ENCODE measurements at places on chromosomes 7 and 10.
A peak's percentile ranks its signal among the peaks of the same experiment; 100 is the strongest.

GRCh38 chr10:46283580-46284285 lies 3.1 kb upstream of the ANTXRL start:
- no peak for DNase-seq

DNA sequence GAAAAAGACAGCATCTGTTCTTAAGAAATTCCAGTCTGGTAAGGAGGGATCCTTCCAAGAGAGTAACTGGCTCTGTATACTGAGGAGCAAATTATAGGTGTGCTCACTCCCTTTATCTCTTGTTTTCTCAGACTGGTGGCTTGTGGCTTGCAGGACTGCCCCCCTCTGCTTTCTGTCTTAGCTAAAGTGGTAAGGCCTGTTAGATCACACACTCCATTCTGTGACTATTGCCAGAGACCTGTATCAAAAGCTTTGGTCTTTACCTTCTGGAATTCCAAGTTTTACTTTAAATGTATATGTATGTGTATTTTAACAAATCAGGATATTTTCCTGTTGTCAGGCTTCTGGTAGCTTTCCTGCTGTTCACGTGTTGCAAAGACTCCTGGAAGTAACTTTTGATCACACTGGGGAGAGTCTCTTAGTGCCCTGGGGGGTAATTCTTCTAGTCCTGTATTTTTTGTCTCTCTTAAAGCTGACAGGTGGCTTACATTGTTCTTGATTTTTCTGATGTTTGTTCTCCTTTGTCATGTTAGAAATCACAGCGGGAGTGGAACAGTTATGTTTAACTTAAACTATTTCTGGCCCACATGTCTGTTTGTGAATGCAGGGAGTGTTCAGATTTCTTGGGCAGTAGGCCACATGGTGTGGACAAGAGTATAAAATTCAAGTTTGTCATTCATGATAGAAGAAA lies 99.0 kb downstream of the PLPP4 start:
- no peak for DNase-seq

GRCh38 chr10:62866941-62867340 lies 50.8 kb upstream of the EGR2 start:
- no peak for DNase-seq

- DNase-seq = no peak
These were observed 92.5 kb downstream of the SORCS1 start for GRCh38 chr10:107072028-107072427.

DNA sequence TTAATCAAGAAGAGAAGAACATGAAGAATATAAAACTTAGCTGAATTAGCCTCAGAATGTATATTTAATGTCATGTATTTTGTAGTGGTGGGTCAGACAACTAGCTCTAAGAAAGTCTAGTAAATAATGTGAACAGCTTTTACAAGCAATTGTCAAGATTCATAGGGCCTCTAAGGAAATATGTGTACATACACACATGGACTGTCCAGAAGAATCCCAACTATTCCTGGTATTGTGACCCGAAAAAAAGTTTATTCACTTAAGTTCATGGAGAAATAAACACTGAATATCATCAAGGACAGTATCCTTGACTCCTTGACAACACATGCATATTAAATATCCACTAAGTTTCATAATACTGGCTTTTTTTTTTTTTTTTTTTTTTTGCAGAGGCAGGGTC lies 11.4 kb upstream of the TWIST1 start:
- DNase-seq = no peak

DNA sequence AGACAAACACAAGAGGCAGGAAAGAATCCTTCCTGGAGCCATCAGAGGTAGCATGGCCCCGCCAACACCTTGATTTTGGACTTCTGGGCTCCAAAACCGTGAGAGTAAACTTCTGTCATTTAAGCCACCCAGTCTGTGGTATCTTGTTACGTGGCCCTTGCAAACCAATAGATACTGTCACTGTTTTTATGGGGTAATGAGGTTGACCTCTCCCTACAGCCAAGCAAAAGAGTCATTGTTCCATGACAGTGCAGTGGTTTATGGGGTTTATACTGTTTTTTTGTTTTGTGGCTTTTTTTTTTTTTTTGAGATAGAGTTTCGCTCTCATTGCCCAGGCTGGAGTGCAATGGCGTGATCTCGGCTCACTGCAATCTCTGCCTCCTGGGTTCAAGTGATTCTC lies 32.8 kb downstream of the KIAA1549 start:
- no peak for DNase-seq

GRCh38 chr10:113485736-113486135 lies 67.1 kb upstream of the HABP2 start:
- no peak for DNase-seq

DNA sequence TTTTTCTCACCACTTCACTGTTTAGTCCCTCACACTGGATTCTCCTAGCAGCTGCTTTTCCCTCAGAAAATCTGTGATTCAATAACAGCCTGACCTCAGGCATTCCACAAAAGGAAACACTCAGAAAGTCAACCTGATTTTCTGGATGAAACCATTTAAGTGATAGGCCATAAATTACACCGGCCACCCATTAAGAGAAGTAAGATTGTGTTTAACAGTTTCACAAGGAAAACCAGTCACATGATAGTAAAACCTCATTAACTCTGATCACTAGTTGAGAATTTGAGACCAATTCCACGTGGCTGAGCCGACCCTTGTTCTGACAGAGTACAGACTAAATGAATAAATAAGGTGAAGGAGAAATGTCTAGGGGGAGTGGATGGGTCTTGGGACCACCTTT lies 7.7 kb downstream of the GRM8 start:
- DNase-seq = no peak

DNA sequence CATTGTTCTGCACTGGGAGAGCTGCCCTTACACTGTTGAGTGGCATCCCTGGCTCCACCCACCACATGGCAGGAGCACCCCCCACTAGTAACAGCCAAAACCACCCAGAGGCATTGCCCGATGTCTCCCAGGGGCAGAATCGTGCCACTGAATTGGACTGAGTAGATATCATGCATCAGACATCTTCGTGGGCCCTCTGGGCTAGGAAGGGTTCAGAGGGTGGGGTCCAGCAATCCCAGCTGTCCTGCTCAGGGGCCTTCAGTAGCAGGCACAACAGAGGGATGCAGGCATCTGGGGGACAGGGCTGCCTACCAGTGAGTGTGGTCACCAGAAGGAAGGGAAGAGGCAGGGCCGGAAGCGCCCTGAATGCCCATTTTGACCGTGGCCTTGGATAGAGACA lies 119.7 kb upstream of the PPP2R2D start:
- no peak for DNase-seq

DNA sequence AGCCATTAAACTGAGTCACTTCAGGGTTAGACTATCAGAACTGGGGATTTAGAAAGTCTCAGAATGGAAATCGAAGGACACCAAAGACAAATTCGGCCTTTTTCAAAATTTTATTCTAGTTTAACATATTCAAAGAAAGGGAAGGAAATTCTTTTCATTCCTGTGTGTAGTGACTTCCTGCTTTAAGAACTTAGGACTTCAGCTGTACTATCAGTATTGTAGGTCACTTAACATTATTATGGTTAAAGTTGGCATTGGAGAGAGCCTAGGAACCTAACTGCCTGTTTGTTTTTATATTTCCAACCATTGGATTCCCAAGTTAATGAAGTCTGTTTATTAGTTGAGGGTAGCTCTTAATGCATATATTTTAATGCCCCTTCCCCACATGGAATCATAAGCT lies 63.7 kb downstream of the PTEN start:
- no peak for DNase-seq

GRCh38 chr10:79027147-79028055 lies 41.4 kb upstream of the ZMIZ1 start:
- DNase-seq = peak; percentile 32

- no peak for DNase-seq
These were observed 53.8 kb upstream of the EGR2 start for GRCh38 chr10:62869958-62870357.

- no peak for DNase-seq
These were observed 44.0 kb downstream of the PARD3 start for GRCh38 chr10:34771106-34771505.

GRCh38 chr10:79938728-79939406 lies 10.0 kb downstream of the SFTPD start:
- DNase-seq = no peak

DNA sequence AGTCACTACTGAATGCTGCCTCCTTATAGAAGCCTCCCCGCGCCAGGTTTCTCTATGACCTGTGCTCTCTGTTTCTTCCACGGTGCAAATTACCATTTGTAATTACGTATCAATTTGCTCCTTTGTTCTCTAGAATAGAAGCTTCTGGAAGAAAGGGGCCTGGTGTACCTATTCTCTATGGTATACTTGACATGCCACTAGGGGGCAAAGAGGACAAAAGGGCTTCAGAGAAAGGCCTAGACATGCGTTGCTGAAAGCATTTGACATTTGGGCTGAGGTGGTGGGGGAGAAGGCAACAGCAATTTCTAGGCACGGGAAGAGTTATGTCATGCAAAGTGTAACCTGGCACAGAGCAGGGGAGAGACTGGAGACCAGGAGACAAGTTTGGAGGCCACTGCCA lies 148.7 kb downstream of the WDR11 start:
- no peak for DNase-seq

- peak; percentile 16 for DNase-seq
These were observed 78.6 kb upstream of the C10orf90 start for GRCh38 chr10:126749015-126749655.

- DNase-seq = no peak
These were observed 123.0 kb upstream of the SVIL start for GRCh38 chr10:29757551-29758297.

DNA sequence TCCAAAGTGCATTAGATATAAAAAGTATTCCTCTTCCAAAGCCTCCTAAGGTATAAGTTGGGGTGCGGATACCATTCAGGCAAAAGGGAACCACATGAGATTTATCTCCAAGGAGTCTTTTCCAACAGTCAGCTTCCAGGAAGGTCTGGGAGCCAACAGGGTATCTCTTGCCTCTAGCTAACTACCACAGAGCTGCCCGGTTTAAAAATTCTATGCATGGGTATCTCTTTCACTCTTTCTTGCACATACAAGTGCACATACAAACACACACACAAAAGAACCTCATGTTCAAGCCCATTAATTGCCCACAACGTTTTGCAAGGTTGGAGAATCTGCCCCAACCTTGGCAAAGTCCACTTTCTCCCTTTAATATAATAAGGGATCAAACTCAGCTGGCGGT lies 80.7 kb downstream of the CDK6 start:
- DNase-seq = no peak

DNA sequence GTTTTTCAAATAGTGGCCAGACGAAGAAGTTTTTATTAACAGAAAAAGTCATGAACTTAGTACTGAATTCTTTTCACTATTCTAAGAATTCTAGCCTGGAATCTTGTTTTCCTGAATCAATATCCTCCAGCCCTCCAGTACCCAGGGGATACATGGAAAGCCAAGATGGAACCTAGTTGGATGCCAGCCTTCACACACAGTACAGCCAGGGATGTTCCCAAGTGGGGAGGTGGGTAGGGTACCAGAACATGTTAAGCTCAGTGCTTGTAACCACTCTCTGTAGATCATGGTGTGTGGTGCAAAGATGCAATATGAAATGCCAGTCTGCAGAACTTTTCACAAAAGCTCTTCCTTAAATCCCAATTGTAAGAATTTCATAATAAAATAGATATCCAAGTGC lies 128.0 kb downstream of the POU6F2 start:
- no peak for DNase-seq

DNA sequence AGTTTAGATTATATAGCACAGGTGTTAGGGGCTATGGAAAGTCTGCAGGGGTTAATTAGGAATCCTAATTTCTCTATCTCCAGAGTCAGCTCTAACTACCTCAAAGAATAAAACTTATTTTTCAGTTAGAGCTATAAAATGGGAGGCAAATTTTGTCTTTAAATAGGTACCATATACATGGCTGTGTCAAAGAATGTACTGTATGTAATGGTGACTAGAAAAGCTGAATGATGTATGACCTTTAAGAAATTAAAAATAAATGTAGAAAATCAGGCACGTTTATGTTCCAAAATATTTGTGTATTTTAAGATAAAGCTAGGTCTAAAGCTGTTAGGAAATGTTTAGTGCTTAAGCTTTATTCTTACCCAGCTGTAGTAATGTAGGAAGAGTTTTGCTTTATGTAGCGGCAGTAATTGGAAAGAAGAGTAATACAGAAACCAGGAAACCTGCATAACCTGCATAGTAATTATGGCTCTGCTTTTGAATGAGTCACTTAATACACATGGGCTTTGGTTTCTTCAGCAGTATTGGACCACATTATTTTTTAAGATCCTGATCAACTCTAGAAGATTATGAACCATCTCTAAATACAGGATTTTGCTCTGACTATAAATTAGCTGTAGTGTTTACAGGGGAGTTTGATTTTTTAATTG lies 85.0 kb downstream of the KMT2E start:
- DNase-seq = no peak

DNA sequence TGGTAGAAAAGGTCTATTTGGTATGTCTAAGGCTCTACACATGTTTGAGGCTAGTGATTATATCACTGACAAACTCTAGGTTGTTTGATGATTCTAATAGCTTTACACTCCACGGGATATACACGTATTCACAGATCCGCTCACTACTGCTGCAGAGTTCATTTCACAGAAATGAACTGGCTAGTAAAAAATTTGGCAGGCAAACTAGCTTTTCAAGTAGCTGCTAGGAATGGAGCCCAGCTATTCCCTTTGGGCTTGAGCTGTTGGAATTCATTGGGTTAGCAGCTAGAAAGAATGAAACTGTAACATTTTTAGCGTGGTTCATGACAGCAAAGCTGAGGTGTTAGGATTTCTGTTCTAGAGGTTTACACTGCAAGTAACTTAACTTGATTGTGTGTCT lies 37.6 kb downstream of the R3HCC1L start:
- no peak for DNase-seq

DNA sequence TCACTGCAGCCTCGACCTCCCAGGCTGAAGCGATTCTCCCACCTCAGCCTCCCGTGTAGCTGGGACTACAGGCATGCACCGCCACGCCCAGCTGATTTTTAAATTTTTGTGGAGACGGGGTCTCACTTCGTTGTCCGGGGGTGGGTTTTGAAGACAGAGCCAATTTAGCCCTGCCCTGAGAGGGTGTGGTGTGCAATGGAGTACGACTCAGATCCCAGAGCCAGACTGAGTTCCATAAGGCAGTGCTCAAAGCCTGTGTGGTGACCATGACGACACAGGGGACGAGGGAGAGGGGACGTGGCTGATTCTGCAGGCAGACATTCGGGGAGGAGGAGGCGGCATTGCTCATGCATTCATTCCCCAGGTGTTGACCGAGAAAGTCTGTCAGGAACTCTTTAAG lies 72.1 kb downstream of the ZMIZ1 start:
- DNase-seq = no peak
